ENCODE measurements at places on chromosomes 6 and 20.

DNA sequence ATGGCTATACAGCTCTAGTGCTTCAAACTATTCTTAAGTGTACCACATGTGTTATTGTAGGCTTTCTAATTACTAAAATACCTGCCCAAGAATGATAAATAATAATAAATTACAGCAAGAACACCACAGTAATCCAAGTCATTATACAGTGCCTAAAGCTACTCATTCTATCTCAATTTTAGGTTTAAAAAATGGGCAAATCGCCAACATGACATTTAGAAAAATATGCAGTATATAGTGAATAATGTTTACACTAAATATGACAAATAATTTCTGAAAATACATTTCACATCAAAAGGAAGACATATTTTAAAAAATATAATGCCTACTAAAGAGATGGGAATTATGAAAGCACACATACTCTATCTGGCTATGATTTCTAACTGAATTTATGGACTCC lies 91.8 kb downstream of the MAN1A1 start:
- H3K27ac ChIP-seq = no peak overlapping the region
- DNase-seq = no peak
- H3K36me3 ChIP-seq = no peaks in the 10 kb centered on the region
- no peaks in the 10 kb centered on the region for H3K4me1 ChIP-seq
- no peak overlapping the region for H3K4me3 ChIP-seq

DNA sequence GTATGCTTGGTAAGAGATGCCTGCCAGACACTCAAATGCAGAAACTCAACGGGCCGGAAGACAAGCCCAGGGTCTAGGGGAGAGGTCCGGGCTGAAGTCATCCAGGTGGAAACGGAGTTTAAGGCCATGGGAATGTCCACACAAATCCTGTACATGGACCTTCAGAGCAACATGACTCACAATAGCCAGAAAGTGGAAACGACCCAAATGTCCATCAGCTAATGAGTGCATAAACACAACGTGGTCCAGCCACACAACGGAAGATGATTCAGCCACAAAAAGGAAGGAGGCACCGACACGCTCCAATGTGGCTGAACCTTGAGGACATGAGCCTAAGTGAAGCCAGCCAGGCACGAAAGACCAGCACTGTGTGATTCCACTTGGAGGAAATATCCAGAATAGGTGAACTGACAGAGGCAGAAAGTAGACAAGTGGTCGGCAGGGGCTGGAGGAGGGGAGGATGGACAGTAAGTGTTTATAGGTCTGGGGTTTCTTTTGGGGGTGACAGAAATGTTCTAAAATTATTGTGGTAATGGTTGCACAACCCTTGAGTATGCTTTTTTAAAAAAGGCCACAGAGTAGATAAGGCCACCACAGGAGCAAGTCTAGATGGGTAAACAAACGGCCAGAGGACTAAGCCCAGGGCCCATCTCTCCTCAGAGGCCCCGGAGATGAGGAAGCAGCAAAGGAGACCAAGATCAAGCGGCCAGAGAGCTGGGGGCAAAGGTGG lies 105.6 kb downstream of the PREX1 start:
- no peak overlapping the region for H3K4me3 ChIP-seq
- H3K36me3 ChIP-seq = peaks cover 50% of the 10 kb centered on the region
- no peak for DNase-seq
- H3K4me1 ChIP-seq = peaks cover 76% of the 10 kb centered on the region
- peak overlapping the region; percentile 43 for H3K27ac ChIP-seq

- H3K4me1 ChIP-seq = no peaks in the 10 kb centered on the region
These were observed 9.0 kb upstream of the PRDM1 start for GRCh38 chr6:106077170-106077569.

DNA sequence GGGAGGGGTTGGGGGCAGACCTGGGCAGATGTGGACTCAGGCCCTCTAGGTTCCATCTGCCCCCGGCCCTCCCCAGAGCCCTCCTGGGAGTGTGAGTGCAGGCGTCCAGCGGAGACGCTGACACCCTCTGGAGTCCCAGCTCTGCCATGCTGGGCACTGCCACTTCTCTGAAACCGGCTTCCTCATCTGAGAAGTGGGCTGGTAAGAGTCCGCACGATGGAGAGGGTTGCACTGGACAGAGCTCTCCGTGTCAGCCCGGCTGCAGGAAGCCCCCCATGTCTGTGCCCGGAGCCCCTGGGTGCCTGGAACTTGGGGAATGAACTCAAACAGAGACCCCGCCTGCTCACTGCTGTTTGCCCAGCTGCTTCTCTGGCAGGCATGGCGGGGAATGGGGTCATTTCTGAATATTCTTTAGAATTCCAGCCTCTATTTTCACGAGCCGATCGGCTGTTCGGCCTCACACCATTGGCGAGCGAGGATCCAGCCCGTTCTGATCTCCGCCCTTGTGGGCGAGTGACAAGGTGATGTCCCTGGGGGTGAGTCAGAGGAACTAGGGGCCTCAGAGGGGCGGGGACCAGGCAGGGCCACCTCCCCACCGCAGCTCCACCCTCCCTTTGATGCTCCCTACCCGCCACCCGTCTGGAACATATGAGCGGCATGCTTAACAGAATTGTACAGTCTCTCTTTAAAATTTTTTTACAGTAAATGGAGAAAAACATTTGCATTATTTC lies 47.8 kb upstream of the GATA5 start:
- H3K4me1 ChIP-seq = peaks cover 5% of the 10 kb centered on the region
- H3K27ac ChIP-seq = no peak overlapping the region
- DNase-seq = peak; percentile 49
- H3K27me3 ChIP-seq = peaks cover 59% of the 10 kb centered on the region
- H3K36me3 ChIP-seq = no peaks in the 10 kb centered on the region

- no peaks in the 10 kb centered on the region for H3K4me1 ChIP-seq
- DNase-seq = no peak
- no peak overlapping the region for H3K4me3 ChIP-seq
- H3K36me3 ChIP-seq = no peaks in the 10 kb centered on the region
- no peaks in the 10 kb centered on the region for H3K27me3 ChIP-seq
- no peak overlapping the region for H3K27ac ChIP-seq
These were observed 55.6 kb downstream of the KCNB1 start for GRCh38 chr20:49426873-49427272.

DNA sequence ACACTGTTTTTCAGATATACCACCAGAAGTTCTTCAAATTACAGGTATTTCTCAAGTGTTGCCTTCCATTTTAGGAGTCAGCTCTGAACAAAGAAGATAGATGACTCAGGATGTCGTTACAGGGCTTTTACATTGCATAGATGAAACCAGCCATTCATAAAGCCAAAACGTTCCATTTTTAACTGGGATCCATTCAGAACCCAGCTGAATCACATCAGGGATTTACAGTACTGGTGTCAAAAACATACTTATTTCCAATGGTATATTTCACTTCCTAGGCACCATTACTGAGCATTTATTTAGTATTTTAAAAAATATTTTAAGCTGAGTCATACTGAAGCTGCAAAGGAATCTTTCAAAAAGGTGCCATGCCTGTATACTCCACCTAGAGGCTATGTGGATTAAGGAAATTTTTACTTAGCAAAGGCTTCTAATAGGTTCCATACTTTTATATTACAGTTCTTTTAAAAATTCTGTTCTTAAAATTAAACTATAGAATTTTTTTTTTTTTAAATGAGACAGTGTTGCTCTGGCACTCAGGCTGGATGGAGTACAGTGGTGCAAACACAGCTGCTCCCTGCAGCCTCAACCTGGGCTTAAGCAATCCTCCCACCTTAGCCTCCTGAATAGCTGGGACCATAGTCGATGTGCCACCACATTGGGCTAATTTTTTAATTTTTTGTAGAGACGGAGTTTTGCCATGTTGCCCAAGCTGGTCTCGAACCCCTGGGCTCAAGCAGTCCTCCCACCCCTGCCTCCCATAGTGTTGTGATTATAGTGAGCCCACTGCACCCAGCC lies 2.6 kb downstream of the ASF1A start:
- DNase-seq = no peak
- H3K27me3 ChIP-seq = no peaks in the 10 kb centered on the region
- H3K4me1 ChIP-seq = peaks cover 37% of the 10 kb centered on the region
- no peak overlapping the region for H3K4me3 ChIP-seq
- H3K36me3 ChIP-seq = no peaks in the 10 kb centered on the region
